ENCODE measurements at places on chromosomes 2 and 18.

DNA sequence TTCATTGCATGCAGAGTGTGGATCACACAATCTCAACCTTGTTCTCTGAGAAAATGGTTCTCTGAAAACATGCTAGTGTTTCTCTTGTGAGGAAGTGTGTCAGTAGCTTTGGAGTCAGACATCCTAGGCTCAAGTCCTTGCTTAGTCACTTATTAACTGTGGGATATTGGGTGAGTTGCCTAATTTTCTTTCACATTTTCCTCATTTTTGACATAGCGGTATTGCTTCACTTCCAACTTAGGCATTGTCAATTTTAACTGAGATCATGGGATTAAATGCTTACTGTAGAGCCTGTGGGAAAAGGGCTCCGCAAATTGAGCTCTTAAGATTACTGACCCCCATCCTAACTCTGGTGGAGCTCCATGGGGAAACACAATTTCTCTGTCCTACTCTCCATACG, 622.2 kb downstream of the CNTNAP5 start:
- DNase-seq: no peak

- no peak for DNase-seq
Measured at GRCh38 chr2:71235930-71236587, 9.2 kb upstream of the PAIP2B start.

DNA sequence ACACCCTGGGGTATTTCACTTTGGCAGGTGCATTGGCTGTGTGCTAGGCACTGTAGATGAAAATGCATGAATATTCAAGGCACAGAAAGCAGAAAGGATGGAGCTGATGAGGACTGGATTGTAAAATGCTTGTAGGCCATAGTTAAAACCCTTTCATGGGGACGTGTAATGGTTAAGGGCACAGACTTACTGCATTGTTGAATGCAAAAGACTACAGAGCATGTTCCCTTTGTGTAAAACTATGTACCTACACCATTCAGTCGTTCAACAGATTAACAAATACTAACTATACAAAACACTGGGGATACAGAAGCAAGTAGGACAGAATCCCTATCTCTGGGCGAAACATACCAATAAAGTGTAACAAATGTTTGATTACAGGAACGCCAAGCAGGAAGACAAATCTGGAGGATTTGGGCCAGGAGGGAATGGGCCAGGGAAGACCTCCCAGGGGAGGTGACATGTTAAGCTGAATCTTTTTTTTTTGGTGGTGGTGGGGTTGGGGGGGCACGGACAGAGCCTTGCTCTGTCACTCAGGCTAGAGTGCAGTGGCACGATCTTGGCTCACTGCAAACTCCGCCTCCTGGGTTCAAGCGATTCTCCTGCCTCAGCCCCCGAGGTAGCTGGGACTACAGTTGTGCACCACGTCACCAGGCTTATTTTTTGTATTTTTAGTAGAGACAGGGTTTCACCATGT, 19.6 kb upstream of the ROCK2 start:
- DNase-seq: no peak

- DNase-seq: no peak
Measured at GRCh38 chr18:52605345-52605744, 265.3 kb downstream of the DCC start.

DNA sequence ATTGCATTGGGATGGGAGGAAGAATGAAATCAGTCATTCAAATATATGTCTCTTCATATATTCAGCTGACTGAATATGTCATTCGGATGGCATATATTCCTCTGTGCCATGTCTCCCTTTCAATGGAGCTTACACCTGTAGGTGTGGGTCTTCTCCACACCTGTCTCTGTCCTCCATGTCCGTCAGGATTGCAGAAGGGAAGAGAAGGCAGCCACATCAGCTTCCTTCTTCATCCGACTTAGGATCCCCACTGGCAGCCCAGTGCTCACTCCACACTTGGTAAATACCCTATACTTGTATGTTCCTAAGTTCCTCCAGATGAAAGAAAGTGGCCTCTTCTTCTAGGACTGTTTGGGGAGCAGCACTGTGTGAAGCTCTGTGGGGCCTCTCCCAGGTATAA, 250.1 kb downstream of the BCL2 start:
- no peak for DNase-seq

DNA sequence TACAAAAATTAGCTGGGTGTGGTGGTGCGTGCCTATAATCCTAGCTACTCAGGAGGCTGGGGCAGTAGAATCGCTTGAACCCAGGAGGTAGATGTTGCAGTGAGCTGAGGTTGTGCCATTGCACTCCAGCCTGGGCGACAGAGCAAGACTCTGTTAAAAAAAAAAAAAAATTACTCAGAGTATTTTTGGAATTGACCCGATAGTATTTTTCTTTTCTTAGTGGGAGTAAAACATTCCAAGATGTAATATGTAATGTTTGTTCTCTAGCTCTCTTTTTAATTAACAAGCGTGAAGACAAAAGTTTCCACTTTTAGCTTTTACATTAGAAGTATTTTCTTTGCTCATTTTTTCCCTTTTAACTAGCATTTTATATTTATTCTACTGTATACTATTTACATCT, 12.0 kb upstream of the TMEM18 start:
- DNase-seq: no peak

DNA sequence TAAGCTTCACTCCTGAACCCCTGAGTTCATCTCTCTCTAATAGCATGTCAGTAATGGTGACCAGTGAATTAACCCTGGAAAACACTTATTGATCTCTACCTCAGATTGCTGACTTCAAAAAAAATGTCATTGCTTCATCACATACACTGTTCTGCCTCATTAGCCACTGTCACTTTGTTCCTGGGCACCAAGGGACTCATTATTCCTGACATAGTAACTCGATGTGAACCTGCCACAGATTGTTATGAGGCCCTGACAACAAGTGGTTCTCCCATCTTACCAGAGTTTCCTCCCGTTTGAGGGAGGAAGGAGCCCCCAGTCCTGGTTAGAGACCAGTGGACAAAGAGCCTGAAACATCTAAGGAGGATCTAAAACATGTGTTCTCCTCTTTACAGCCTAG, 403.3 kb upstream of the SMIM21 start:
- no peak for DNase-seq

DNA sequence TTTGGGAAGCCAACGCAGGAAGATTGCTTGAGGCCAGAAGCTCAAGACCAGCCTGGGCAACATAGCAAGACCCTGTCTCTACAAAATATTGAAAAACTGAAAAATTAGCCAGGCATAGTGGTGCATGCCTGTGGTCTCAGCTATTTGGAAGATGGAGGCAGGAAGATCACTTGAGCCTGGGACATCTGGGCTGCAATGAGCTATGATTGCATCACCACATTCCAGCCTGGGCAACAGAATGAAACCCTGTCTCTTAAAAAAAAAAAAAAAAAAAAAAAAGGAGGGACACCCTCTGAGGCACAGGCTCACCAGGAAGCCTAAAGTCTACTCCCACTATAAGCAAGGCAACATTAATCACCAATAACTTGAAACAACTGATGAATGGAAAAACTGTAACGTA, 151.1 kb downstream of the CCDC148 start:
- DNase-seq: no peak
